ENCODE measurements at places on chromosomes 6 and 20.

GRCh38 chr20:62551407-62552323, 75.9 kb upstream of the GATA5 start:
- no peak for DNase-seq

- DNase-seq = no peak
Observed at GRCh38 chr20:47062226-47062890, 167.7 kb downstream of the EYA2 start.

- DNase-seq = peak; percentile 62
Observed at GRCh38 chr20:59087829-59088433, 45.3 kb upstream of the PRELID3B start.

GRCh38 chr6:31272836-31273626, 1.1 kb upstream of the HLA-C start:
- no peak for DNase-seq

DNA sequence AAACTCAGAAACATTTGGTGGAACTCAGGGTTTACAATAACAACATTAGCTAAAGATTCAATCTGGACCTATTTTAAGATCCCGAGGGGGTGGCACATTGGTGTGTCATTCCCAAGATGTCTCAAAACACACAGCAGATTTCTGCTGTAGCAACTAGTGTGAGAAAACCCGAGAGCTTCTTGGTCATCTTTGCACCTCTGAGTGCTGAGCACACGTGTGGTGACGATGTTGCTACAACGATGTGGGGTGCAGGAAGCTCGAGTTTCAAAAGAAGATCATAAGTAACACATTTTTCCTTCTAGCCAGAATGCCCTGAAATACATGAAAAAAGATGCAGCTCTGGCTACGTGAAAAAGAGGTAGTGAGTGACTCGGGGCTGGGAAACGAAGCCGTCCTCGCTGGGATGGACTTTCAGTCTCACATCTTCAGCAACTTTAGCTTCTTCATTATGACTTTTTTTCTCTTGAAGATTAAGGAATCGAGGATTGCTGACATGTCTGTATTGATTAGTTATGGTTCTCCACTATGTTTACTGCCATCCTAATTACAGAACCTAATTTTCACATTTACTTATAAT, 1.5 kb downstream of the RAMACL start:
- DNase-seq = no peak

DNA sequence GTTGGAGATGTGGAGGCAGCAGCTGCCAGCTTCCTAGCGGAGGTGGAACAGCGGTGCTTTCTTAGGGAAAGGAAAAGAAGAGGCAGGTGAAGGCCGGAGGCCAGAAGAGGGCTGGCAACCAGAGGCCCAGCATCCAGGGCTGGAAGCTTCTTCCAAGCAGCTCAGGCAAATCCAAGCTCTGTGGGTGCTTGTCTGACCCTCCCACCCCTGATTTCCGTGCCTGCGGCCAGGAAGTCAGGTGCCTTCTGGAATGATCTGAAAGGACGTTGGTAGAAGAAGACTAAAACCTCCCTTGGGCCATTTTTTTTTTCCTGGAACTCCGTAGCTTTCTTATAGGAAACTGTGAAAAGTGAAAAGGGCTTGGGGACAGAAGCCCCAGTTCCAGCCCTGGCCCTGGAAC, 33.1 kb upstream of the GABRR1 start:
- no peak for DNase-seq

All from left hindlimb (tissue), 1 donor.